Fibroblast of skin of back (primary cell): ENCODE measurements at places on chromosomes 12 and 14.
A peak's percentile ranks its signal among the peaks of the same experiment; 100 is the strongest.

DNA sequence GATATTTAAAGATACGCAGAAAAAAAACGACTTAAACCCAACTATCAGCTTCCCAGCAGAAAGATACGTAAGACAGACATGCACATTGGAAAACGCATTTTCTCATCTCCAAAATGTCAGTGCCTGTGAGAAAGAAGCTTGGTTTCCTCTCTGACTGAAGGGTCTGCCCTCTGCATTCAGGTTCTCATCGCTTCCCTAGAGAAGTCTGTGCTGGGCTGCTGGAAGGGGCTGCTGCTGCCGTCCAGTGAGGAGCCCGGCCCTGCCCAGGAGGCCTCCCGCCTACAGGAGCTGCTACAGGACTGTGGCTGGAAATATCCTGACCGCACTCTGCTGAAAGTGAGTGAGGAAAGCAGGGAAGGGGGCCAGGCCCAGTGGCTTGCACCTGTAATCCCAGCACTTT lies 4.7 kb upstream of the PFDN5 start:
- DNase-seq = no peak

DNA sequence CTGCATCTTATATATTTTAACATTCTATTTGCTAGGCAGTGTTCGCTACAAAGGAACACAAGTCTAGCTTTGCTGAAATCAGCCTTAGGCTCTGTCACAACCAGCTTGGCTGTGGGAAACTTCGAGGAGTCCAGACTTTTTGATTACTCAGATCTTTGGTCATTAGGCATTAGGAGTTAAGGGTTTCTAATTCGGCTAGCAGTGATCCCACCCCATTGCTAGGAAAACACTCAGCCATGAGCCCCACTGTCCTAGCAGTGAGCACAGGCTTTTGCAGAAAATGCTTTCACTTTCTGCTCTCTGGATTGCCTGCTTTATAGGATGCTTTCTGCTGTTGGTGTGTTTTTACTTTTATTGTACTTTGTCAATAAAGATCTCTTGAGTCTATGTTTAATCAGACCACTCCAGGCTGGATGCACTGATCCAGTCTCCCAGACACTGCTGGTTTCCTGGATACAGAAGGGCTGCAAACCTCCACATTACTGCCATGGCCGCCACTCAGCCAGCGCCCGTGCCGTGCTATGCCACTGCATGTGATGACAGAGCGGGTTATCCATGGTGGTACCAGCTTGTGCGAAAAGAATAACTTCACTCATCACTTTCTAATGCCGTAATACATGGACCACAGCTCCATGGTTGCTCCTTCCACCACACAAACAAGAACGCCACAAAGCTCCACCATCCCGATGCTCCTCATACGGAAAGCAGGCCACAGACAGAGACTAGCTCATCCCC lies 41.0 kb upstream of the PYGL start:
- DNase-seq = peak; percentile 14

GRCh38 chr12:47082283-47082682 lies 2.5 kb upstream of the AMIGO2 start:
- no peak for DNase-seq

- peak; percentile 65 for DNase-seq
Observed at GRCh38 chr12:26156201-26156871, 31.5 kb upstream of the BHLHE41 start.

DNA sequence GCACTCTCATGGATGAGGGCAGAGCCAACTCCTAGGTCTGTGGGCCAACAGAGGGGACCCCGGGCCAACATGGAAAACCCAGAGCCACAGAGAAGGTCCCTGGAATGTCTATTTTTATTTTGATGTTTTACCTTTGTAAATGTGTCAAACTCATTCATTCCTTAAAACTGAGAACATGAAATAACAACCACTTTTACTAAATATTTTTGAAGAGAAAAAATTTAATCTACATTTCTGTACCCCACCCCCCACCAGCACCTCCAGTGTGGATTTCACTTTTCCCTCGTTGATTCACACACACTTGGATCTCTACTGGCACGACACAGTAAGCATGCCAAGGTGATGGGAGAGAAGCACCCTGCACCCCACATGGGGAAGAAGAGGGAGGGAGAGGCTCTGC lies 6.7 kb downstream of the KRT77 start:
- DNase-seq = no peak
